Activated CD4-positive, CD25-positive, alpha-beta regulatory T cell (primary cell): ENCODE measurements at places on chromosomes 4 and X.

GRCh38 chrX:2854918-2855317, 26.2 kb downstream of the GYG2 start:
- no peak for DNase-seq

DNA sequence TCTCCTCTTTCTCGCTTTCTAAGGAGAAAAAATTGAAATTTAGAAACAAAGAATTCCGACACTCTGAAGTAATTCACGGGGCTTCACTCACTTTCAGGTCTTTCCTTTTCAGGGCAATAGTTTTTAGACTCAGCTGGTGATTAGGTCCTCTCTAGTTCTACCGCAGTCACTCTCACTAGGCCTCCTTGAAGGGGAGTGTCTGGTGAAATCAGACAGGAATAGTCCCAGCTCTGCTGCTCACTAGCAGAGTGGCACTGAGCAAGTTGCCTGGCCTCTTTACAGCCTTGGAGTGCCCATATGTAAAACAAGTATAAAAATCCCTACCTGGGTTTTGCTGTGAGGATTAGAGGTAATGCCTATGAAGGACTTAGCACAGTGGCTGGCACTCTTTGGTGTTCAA, 64.1 kb downstream of the NEUROG2 start:
- DNase-seq: no peak

DNA sequence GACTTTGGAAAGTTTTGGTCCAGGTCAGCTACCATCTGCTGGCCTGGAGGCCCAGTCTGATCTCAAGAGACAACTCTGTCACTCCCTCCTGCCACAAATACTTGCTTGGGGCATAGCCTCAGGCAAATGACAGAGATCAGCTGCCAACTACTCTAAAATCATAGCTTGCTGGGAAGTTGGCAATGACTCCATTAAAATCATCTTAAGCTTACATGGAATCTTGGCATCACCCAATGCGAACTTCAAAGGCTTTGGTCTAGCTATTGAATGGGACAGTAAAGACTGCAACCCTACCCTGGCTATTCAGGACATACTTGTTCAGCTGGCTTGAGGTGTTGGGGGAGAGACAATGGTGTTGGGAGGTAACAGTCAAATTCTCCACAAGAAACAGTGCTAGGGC, 7.0 kb upstream of the USO1 start:
- no peak for DNase-seq

GRCh38 chr4:118113220-118113619, 78.9 kb downstream of the NDST3 start:
- no peak for DNase-seq

DNA sequence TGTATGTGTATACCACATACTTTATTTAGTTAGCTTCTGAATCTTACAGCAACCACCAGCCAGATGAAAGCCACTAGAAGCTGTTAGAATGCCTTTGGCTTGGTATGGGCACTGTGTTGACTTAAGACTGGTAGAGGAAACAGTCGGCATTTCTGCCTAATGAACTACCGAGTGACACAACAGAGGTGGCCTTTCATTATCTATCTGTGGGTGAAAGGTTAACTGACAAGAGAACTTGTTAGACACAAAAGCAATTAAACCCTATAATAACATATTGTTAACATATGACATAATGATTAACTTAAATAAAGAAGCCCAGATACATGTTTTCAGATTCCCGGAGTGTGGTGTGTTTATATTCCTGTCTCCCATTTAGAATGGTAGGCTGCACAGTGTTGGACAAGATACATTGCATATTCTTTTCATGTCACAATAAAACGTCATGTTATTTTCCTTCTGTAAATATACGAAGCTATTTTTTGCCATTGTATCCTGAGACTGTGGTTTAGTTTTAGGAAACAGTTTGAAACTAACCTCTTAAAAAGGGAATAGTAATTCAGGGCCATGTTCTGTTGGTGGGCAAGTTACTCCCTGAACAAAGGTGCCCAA, 181.5 kb downstream of the SLIT2 start:
- no peak for DNase-seq

DNA sequence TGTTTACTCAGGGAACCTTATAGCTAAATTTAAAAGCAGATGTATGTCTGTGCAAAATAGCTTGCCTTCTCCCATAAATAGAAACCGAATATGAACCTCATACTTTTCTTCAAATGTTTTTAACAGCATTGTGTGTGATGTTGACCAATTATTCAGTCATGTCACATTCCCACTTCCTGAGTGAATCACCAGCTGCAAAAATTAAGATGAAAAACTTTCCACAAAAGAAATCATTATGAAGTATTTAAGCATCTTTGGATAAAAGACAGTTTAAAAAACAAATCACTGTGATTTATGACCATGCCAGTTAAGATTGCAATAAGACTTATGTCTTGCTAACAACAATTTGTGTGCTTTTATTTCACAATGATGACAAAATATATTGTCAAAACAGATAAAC, 220.1 kb downstream of the PDGFC start:
- no peak for DNase-seq
